Activated gamma-delta T cell (primary cell): ENCODE measurements at places on chromosomes 1 and 21.

GRCh38 chr1:50421366-50421748, 1.9 kb downstream of the DMRTA2 start:
- no peak for DNase-seq

DNA sequence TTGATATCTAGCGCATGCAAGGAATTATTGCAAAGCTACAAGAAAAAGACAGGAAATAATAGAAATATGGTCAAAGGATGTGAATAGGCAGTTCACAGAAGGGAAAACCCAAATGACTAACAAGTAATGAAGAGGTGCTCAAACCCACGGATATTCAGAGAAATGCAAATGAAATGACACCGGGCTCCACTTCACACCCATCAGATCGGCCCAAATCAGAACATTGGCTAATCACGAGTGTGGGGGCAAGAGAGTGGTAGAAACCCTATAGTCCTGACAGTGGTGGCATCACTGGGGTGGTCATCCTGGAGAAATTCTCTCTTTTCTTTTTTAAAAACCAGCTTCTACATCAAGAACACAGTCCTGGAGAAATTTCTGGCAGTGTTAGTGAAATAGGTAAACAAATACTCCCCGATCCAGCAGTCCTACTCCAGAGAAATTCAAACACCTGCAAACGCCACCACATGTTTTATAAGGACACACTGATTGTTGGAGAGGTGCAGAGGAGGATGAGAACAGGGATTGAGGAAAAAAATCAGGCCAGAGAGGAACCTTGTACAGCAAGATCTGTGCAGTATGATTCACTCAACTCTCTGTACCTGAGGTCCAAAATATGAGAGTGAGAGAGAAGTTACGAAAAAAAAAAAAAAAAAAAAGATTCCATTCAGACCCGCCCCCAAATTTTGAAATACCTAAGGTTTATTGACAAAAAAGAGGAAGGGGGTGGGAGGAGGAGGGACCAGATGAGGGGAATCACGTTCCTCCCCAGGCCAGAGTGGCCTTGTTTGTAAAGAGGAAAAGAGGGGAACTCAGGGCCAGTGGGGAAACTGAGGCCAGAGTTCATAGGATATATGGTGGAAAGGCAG, 9.2 kb upstream of the TNFRSF1B start:
- DNase-seq = no peak

DNA sequence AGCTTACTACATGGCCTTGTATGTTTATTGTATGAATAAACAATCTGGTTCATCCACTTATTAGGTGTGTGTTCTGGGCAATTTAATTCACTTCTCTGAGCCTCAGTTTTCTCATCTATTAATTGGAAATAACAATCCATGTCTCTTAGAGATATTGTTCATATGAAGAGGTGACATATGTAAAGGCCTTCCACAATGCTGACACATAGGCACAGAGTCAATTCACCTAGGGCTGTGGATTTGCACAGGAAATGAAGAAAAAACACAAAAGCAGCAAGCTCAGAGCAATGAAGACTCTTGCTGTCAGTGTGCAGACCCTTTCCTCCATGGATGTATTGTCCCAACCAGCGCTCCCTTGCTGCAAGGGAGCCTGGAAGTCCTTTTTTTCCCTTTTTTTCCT, 195.2 kb upstream of the CAMK1G start:
- DNase-seq = no peak

DNA sequence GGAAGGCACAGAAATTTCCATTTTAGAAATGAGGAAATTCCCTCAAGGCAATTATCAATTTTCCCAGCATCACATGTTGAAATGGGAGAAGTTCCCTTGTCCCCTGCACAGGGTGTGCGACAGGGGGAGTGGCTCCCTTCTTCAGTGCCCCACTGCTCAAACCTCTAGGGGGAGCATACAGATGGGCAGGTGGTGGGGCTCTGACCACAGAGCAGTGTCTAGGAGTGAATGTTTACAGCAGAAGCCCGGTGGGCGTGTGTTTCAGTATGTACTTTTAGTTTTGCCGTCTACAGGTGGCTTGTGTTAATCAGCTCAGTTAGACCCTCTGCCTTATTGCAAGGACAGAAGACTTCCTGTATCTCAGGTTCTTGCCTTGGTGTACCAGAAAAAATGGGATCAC, 493.7 kb upstream of the PLXNA2 start:
- DNase-seq = no peak

DNA sequence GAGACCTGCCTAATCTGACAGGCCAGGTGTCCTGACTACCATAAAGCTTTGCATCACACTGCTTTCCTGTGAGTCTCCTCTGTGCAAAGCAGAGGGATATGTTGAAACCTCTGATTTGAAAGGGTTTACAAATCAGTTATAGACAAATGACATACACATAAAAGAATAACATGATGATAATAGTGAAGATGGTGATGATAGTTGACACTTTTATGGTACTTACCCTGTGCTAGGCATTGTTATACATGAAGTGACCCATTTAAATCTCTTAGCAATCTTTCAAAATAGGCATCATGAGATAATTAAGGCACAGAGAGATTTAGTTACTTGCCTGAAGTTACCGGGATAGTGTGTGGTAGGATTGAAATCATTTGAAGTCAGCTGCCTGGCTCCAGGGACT, 34.1 kb upstream of the PKN2 start:
- no peak for DNase-seq

GRCh38 chr1:240073097-240073496, 18.6 kb upstream of the FMN2 start:
- DNase-seq = no peak
